ENCODE measurements at places on chromosomes 12 and 14.
A peak's percentile ranks its signal among the peaks of the same experiment; 100 is the strongest.

GRCh38 chr12:46811185-46811584 is 14.6 kb downstream of the SLC38A4 start:
- no peak for DNase-seq

DNA sequence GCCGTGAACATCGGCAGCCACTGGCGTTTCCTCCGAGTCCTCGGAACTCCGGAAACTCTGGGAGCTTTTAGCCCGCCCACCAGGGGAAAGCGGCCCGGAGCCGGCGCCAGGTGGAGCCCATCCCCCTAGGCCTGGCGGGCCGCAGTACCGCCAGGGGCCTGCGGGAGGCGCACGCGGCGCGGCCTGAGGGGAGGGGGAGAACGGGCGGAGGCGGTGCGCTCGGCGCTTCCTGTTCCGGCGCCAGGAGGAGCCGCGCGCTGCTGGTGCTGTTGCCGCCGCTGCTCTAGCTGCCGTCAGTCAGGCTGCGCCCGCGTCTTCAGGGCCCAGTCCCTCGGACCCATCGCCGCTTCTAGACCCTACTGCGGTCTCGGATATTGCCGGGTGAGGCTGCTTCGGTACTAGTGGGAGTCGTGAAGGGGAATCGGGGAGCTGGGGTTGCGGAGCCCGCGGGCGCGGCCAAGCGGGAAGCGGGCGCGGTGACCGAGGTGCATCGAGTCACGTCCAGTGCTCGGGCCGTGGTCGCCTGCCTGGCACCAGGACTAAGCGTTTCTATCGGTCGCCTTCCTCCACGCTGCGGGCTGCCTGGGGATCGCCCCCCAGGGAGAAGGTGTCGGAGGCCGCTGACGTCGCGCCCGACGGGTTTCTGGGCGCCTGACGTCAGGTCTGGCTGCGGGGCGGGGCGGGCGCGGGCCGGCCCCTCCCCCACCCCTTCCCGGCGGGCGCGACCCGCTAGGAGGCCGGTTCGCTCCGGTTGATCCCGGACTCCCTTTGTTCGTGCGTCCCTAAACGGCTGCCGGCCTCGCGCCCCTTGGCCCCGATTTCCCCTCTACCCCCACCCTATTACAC is at the start of gene MAPK1IP1L:
Gene MAPK1IP1L (plus strand): TSS at position 225 of the 846 bp plus-strand sequence. CDS start 10,037 bp downstream, outside the sequence.
- peak; percentile 82 for DNase-seq

DNA sequence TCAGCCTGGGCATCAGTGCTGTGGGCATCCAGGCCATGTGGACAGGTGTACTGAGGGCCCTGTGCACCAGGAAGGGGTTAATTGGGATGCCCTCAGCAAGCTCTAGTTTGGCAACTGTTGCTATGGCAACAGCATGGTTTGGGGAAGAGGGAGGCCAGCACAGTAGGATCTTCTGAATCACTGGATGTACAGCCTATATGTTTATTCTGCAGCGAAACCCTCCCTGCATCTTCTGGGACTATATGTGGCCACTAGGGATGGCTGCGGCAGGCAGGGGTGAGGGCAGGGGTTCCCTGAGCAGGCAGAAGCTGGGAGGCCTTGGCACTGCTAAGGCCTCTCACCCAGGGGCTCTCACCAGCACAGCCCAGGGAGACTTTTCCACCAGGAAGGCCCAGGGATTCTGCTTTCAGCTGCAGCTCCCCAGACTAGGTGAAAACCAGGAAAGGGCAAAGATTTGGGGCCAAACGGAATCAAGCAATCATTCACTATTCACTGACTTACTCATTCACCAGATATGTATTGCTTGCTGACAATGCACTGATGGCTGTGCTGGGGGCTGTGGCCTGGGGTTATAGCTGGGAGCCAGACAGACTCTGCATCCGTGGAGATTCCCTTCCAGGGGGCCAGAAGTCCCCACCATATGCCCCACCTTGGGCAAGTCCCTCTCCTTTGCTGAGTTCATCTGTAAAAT is 42.8 kb downstream of the IRF2BPL start:
- no peak for DNase-seq

GRCh38 chr12:14952299-14952921 is 9.0 kb downstream of the ARHGDIB start:
- DNase-seq: no peak

DNA sequence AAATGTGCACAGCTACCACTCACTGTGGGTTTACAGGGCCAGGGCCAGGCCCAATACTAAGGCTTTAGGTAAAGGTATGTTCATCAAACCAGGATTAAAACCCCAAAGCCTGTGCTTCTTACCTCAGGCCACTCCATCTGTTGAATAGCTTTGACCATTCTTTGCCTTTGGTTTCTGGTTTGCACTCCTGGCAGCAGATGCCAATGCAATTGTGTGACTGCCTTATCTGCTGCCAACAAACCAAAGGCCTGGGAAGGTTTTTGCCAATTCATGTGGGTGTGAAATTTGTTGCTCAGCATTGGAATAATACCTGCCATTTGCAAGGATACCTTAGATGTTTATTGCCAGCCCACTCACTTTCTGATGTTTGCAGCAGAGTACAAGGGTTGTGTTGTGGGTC is 221.6 kb downstream of the C12orf75 start:
- DNase-seq: no peak

- DNase-seq: no peak
These were observed 325.9 kb upstream of the LRFN5 start for GRCh38 chr14:41280745-41281144.

DNA sequence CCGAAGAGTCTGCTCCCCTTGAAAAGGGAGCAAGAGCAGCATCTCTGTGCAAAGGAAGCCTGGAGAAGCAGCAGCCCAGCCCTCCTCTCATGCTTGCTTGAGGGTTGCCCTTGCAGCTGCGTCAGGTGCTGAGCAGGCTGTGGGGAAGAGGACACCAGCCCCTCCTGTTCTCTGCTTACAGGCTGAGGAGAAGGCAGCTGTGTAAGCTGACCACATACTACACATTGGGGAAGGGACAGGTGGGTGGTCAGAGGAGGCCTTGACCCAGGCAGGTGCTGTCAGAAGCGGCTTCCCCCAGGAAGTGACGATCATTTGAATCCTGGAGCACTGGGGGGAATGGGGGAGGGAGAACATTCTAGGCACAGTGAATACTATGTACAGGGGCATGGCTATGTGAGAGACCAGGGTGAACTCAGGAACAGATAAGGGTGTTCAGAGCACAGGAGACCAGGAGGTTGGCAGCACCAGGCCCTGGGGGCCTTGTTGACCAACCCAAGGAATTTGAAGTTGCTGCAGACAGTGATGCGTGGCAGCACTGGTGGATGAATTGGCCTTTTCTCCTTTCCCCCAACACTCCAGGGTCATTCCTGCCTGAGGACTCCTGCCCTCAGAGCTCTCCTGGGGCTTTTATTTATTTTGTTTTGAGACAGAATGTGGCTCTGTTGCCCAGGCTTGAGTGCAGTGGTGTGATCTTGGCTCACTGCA is 2.7 kb upstream of the KLC1 start:
- DNase-seq: peak; percentile 28

DNA sequence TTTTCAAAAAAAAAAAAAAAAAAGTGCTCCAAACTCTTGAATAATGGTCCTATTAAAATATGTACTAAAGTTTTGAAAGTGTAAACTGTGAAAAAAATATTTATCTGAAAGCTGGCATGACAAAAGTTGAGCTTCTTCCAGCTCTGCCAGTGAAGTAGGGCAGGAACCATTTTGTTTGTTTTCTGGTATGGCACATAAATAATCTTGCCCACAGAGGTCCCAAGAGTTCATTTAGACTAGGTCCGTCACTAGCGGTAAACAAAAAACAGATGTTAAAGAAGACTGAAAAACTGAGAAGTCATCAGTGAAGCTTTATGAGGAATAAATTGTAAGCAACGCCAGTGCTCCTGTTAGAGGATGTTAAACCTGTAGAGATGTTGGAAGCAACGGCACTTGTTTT is 7.0 kb downstream of the ERP27 start:
- DNase-seq: no peak

- DNase-seq: peak; percentile 42
These were observed at the start of gene CDC42BPB for GRCh38 chr14:103057372-103058163. Gene CDC42BPB, minus strand, starts transcription at chr14:103057549. Its CDS starts 376 bp downstream, at chr14:103057173.

GRCh38 chr12:83016218-83016835 is 329.6 kb downstream of the TMTC2 start:
- DNase-seq: no peak

- DNase-seq: no peak
These were observed 157.5 kb downstream of the TGFB3 start for GRCh38 chr14:75824318-75824717.

GRCh38 chr14:104865081-104865630 is at the start of gene CEP170B:
Gene CEP170B, plus strand, starts transcription at chr14:104865268. Its CDS starts 3,183 bp downstream, at chr14:104868451.
- DNase-seq: no peak

- no peak for DNase-seq
These were observed 36.3 kb downstream of the PAH start for GRCh38 chr12:102880783-102881182.

- DNase-seq: no peak
These were observed 5.1 kb downstream of the SRGAP1 start for GRCh38 chr12:63849641-63850040.

GRCh38 chr12:27305673-27306456 is 26.8 kb upstream of the BMAL2 start:
- no peak for DNase-seq

DNA sequence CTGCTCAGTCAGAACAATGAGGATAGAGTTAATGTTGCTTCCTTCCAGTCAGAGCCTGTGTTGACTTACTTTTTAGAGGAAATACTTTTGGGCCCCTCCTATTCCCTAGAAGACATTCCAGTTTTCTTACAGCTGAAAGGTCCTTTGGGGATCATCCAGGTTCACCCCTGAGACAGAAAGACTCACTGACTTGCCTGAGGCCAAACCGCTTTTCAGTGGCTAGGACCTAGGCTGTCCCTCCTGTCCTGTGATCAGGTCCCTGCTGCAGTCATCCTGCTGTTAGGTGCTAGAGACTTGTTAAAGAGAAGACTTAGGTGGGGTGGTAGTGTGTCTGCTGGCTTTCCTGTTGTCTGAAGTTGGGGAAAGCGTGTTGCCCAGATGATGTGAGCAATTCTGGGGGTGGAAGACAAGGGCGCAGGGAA is 39.6 kb downstream of the SUSD6 start:
- no peak for DNase-seq

DNA sequence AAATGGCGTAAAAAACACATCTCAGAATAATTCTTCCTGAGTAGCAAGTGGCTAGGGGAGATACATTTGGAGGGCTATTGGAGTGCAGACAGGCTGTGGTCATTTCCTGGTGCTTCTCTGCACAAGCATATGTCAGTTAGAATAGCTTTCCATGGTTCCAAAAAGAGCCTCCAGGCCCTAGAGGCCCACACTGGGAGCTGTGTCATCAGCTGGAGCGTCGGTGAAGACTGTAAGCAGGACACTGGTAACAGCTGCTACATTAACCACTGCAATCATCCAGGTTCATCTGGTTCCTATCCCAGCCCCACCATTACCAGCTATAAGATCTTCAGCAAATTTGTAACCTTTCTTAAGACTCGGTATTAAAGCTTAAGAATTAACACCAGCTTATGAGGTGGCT is 31.7 kb upstream of the APPL2 start:
- no peak for DNase-seq

GRCh38 chr12:52585946-52586345 is 12.3 kb upstream of the KRT74 start:
- no peak for DNase-seq

DNA sequence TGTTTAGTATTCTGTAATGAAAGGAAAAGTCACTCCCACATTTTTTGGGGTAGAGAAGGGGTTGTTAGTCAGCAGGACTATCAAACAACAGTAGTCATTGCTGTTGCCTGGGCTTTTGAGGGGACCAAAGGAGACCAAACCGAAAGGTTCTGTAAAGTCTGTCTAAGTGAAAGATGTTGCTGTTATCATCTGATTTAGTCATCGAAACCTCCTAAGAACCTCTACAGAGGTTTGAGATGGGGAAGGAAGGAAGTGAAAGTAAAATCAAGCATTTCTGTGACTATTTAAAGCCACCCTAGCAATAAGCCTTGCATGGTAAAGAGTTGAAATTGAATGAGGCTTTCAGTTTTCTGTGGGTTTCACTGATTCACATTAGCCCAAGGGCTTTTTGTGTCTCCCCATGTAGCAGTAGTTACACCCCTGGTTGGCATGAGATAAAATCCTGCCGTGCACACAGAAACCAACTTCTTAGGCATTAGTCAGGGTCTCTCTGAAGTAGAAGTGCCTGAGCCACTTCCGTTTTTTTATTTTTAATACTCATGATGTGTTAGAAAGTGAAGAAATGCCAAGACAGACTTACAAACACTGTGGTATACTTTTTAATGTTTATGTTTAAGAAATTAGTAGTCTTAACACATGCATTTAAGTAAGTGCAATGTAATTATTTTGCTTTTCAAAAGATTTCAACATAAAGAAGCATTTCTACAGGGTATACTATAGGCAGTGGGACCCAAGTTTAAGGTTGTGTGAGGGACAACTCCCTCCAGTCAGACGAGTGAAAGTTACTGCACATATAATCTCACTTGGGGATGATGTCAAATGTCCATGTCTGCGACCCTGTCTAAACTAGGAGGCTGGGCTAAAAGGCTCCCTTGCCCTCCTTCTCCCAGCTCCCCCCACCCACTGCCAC is 50.4 kb downstream of the DYRK2 start:
- DNase-seq: no peak

GRCh38 chr12:24948420-24948756 is 513 bp downstream of the BCAT1 start:
- DNase-seq: no peak

- DNase-seq: no peak
These were observed 600 bp downstream of the PNN start for GRCh38 chr14:39175445-39176262.

GRCh38 chr14:95998656-95999055 is 40.5 kb upstream of the C14orf132 start:
- no peak for DNase-seq

- DNase-seq: peak; percentile 47
These were observed 22.9 kb downstream of the JKAMP start for GRCh38 chr14:59507063-59507751.

GRCh38 chr12:75635606-75636444 is 124.4 kb upstream of the KRR1 start:
- DNase-seq: no peak

DNA sequence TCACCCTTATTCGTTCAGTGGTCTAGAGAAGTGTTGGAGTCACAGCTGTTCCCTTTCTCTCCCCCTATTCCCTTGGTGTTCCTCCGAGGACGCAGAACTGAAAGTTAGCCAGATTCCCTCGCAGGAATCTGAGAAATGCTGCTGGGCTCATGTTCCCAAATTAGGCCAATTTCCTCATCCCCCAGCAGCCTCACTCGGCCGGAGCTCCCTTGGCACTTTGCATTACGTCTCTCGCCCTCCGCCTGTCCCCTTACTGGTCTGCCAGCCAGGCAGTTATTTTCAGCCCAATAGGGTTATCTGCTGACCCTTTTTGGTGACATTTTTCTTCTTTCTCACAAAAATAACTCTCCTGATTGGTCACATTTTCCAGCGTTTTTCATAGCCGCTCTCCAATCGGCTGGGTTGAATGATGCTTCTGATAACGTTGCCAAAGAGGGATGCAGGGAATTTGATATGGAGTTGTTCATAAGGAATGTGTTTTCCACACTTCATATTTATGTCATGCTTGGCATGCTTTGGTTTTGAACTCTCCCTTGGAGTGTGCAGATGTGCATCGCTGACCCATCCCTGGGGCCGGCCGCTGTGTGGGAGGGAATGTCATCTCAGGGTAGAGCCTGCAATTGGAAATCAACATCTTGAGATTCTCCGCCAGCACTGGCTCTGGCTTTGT is 9.9 kb downstream of the IFT43 start:
- DNase-seq: no peak

- DNase-seq: no peak
These were observed 72.7 kb downstream of the SAMD4A start for GRCh38 chr14:54639611-54640010.

Measured in NCI-H187 treated with DMSO at 0.1 percent for 48 hours (cell line).